ENCODE measurements at places on chromosomes 5 and 9.

DNA sequence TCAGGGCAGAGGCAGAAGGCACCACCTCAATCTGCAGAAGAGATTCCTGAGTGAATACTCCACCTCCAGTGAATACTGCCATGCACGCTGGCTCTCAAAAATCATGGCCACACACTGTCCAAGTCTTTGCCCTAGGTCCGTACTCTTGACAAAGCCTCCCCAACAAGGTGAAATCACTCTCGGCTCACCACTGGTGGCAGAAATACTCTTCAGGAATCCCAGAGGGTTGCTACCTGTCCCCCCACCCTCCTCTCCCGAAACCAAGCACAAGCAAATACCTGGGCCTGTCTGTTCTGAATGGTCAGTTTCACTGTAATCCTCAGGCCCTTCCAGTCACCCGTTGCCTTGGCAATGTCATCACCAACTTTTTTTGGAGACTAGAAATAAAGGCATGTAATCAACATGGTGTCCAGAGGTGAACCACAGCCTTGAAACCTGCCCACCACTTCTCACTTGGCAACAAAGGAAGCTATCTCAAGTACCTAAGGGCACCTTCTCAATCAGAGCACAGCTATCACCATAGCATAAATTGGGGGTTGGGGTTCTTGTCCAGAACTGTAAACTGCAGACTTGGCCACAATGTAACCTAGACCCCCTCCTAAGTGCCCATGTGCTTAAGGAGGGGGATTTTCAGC is 1.8 kb downstream of the RPL12 start:
- DNase-seq: no peak

- DNase-seq: no peak
Observed at GRCh38 chr5:171050916-171051315, 189.1 kb downstream of the RANBP17 start.

GRCh38 chr9:108919517-108919916 is 14.4 kb downstream of the ELP1 start:
- DNase-seq: no peak

GRCh38 chr9:124054582-124055227 is 43.1 kb downstream of the LHX2 start:
- DNase-seq: no peak

GRCh38 chr9:92325991-92326500 is 293 bp downstream of the CENPP start:
- no peak for DNase-seq

DNA sequence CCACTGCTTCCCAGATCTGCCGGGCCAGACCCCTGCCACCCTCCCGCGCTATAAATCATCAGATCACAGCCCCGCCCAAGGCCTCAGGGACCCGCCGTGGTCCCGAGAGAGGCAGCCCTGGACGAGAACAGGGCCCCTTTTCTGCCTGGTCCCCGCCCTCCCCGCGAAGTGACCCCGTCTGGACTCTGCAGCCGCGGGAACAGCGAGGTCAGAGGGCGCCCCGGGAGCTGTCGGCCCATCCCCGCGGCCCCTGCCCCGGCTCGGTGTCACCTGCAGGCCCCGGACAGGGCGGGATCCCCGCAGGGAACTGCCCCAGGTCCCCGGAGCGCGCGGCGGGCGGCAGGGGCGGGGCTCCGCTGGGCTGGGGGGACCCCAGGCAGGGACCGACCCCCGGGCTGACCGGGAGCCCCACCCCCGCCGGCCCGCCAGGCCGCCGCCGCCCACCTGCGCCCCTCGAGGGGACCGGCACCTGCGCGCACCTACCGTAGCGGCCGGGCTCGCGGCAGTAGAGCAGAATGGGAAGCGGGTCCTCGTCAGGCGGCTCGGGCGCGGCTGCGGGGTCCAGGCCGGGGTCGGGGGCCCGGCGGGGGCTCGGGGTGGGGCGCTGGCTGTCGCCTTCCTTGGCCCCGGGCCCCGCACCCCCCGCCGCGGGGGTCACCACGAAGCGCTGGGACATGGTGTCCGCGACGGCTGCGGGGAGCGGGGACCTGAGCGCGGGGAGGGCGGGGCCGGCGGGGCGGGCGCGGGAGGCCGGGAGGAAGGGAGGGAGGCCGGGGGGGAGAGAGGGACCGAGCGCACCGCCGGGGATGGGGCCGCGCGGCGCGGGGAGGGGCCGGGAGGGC is 43.5 kb upstream of the SLC12A7 start:
- no peak for DNase-seq

DNA sequence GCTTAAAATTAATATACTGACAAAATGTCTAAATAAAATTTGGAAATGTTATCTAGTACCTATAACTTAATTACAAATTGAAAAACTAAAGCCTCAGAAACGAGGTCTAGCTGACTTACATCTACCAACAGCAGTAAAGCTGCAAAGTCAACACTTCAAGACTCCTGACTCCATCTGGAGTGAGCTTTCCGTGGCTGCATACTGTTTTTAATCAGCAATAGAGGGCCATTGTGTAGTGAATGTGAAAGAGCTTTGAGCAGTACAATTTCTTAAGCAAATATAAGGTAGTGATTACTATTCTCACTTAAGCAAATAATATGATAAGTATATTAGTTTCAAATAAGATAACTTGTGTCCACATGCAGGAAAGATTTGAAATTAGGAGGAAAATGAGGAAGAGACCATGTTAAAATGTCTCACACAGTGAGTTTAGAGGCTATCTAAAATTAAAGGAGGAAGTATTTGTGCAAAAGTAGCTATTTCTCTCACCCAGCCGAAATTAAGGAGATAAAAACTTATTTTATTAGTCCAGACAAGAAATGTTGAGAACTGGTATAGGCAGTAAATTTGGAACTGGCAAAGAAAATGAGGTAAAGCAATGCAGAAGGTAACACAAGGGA is 6.4 kb downstream of the SPINK6 start:
- DNase-seq: no peak

DNA sequence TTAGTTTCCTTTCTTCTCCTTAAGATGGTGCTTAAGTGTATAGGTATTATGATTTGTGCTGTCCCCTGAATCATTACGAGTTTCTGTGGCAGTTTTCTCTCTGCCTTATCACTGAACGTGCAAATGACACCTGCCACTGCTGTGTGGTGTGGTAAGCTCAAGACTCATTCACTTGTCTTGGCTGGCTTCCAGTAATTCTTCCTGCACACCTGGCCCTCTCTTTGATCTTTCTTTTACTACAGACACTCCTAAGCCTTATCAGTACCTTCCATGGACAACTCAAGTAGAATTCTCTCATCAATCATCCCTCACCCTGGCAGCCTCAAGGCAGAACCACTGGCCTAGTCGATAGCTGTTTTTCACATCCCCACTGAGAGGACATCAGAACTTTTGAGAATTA is 82.6 kb upstream of the ADAMTS19 start:
- DNase-seq: no peak

- DNase-seq: no peak
Observed at GRCh38 chr9:121748727-121749423, 97.4 kb downstream of the DAB2IP start.

DNA sequence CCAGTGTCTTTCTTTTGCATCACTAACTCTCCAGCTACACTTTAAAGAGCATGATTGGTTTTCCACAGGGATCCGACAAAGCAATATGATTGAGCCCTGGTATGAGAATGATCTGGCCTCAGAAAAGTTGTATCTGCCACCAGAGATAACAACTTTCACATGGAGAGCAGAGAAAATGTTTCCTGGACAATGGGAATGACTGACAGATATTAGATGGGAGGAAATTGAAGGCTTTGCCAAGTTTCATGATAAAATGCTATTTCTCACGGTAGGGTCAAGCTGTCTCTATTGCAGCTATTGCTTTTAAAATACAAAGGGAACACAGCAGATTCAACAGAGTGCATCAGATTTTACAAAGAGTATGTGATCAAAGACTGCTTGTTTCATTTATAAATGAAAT is 56.4 kb upstream of the GLIS3 start:
- no peak for DNase-seq

DNA sequence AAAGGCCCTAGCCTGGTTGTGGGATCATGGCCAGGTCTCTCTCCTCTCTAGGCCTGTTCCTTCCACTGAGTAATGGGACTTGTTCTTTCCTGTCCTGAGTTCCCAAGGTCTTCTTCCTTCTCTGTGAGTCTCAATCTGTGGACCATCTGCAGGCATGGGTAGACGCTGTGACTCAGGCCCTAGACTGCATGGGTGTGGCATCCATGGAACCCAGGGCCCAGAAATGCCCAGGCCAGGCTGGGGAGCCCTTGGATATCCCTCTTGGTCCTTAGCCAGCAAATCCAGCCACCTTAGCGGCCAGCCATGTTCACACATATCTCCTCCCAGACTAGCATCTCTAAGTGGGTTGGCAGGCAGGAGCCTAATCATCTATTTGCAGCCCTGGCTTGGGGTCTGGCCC is 2.3 kb upstream of the ACSL6 start:
- no peak for DNase-seq

- DNase-seq: peak; percentile 24
Observed at GRCh38 chr9:6759185-6759977, 1.6 kb downstream of the KDM4C start.

- no peak for DNase-seq
Observed at GRCh38 chr9:124074746-124075145, 63.2 kb downstream of the LHX2 start.

- no peak for DNase-seq
Observed at GRCh38 chr9:2039294-2040180, 24.4 kb downstream of the SMARCA2 start.

- no peak for DNase-seq
Observed at GRCh38 chr9:107177243-107177839, 105.7 kb upstream of the RAD23B start.

DNA sequence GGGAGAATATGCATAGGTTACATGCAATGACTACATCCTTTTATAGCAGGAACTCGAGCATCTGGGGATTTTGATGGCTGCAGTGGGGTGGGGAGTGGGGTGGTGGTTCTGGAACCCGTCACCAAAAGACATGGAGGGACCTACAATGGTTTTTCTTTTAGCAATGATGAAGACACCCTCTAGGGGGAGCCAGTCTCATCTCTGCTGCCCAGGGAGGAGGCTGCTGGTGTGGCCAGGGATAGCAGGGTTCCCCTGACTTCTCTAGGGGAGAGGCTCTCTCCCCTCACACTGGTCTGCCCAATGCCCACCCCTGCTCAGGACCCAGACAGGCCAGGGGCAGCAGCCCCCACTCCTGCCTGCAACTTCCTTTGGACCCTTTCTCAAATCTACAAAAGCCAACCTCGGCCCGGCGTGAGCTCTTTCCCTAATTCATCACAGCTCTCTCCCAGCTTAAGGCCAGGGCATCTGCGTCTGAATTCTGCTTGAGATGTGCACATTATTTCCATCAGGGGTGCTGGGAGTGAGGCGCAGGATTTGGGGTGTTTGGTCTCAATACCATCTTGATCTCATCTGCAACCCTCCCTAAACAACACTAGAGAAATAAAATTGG is 73.6 kb upstream of the RETREG1 start:
- no peak for DNase-seq

GRCh38 chr9:38380872-38381534 is 11.5 kb upstream of the ALDH1B1 start:
- no peak for DNase-seq

DNA sequence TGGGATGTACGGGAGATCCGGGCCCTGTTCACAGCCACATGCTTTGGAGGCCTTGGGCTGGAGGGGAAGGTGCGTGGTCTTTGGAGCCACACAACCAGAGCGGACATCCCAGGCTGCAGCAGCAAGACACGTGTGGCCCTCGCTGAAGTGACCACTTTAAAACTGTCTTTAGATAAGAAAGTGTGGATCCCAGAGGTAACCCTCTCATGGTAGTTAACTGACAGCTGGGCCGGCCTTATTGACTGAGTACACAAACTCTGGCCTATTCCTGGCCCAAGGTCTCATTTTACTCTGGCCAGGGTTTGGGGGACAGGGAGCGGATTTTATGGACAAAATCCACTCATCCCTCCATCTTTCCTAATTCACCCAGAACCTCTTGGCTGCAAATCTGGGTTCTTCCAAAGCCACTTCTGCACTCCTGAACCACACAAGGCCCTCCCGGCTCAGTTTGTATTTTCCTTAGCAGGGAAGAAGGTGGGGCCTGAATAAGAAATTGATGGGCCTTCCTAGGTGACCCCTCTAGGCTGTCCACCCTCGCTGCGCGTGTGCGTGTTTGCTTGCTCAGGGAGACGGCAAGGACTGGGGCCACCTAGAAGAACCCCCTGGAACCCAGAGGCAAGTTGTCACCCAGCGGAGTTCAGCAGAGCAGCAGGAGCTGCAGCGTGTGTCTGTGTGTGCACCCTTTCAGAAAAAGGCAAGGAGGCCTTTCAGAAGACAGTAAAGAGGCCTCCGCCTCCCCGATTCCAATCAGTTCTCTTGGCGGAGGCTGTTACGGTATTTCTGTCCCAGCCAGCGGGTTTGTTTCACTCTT is 73.3 kb upstream of the ORM1 start:
- DNase-seq: no peak

DNA sequence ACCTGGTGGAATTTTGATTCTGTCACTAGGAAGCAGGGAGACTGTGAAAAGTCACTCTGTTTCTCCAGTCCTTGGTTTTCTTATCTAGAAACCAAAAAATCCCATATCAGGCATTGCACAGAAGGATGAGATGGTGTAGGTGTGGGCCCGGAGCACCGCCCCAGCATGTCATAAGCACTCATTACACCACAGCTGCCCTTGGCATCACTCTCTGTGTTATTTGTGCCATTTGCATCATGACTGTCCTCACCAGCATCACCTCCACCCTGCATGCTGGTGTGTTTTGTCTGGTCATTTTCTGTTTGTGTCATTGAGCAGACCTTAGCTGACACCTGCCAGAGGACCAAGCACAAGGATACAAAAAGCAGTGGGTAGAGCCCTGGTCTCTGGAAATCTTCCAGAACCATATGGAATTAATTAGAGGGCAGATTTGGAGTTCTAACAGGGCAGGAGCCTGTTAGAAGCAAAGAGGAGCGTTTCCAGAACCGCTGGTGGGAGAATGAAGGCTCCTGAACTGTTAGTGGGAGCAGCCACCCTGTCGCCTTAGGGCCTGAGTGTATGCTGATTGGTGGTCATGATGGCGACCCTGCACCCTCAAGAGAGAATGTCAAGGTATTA is 99.3 kb downstream of the AMBP start:
- no peak for DNase-seq

DNA sequence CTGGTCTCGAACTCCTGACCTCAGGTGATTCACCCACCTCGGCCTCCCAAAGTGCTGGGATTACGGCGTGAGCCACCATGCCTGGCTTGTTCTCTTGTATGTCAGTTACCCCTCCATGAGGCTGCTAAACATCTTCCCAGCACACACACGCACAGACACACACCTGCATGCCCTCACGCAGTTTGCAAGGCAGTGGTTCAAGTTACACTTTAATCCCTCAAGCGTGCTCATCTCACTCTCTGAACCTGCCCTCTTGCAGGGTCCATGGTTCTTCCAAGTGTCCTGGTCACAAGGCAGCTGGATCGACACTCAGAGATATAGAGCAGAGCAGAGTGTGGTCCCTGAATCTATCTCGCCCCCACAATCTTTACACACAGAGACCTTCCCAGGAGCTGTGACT is 34.1 kb upstream of the RUFY1 start:
- no peak for DNase-seq

- DNase-seq: no peak
Observed at GRCh38 chr9:128025736-128026135, 41.4 kb downstream of the NAIF1 start.

DNA sequence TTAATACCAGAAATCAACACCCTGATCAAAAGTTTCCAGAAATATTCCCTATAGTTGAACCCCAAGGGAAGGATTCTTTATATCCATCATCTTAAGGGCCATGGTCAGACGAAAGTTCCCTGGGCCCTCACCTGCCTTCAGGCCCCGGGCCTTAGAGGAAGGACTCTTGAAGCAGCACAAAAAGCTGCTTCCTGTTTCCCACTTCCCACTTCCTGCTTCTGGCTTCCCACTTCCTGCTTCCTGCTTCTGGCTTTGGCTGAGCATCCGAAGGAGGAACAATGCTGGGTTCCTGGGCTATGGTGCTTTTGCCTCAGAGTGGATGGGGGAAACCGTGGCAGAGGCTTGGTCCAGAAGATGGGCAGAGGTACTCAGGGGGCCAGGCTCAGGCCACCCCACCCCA is 25.8 kb upstream of the DAP start:
- DNase-seq: no peak

Measured in activated CD4-positive, alpha-beta T cell treated with anti-CD3 and anti-CD28 coated beads for 4 hours (primary cell).